Inflammatory macrophage (primary cell): ENCODE measurements at places on chromosomes 16 and 17.
A peak's percentile ranks its signal among the peaks of the same experiment; 100 is the strongest.

DNA sequence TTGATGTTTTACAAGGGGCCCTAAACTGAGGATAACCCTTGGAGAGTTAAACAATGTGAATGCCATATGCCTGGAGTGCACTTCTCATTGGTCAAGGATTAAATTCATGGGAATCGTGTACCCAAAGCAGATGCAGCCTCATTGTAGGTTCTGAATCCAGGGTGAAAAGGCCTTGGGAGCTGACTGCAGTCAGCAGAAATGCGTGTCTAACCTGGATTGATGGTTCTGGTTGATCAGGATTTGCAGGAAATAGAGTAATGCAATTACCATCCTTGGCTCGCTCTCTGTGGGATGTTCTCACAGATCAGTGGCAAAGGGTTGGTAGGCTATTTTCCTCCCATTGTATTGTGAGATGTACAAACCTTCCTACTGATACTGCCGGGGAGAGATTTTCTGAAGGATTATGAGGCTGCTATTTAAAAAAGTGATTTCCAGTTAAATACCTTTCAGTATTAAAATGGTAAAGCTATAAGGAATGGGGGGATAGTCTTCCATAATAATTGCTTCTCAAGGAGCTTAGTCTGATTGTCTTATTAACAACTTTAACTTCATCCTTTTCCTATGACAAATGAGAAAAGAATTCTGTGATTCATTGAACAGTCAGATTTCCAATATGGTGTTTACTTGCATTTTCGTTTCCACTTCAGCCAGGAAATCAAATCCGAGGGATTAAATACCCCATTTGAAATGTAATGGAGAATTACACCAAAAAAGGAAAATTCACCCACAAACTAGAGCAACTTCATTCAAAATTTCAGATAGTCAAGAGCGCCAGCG is 1028.1 kb upstream of the EEF2KMT start:
- DNase-seq, result no peak

DNA sequence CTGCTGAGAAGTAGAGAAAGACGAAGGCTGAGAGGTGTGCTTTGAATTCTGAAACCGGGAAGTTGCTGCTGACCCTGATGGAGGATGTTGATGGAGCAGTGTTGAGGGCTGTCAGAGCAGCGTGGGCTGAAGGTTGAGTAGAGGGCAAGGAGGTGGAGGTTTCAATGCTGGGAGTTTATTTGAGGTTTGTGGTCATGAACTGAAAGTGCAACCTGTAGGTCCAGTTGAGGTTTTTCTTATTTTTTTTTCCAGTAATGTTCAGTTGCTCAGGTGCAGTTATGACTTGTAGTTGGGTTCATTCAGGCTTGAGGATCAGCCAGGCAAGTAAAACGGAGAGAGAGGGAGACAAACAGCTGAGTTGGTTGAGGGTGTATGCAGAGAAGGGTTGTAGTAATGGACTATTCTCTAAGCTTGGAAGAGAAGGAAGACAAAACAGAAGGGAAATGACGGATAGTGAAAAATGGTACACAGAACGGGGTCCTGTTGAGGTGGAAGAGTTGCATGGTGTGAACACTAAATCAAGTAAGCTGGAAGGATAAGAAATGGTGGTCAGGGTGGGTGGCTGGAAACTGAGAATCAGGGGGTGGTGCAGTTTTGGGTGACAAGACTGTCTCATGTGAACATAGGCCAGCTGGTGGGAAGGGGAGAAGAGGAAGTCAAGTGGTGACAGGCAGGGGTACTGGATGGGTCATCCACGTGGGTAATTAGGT is 8.7 kb upstream of the UBE2G1 start:
- DNase-seq, result peak; percentile 47

DNA sequence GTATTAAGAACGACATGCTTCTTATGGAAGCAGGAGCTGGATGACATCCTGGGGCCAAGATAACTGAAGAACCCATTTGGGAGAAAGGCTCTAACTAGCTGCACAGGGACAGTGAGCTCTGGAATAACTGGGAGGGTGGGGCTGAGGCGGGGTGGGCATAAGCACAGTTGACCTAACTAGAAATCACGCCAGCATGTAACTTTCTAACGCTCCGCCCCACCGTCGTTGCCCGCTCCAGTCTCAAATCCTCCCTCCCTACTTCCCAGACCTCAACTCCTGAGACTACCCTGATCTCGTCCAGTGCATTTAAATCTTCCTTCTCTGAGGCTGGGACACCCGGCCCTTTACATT is 436 bp downstream of the PHB1 start:
- no peak for DNase-seq

GRCh38 chr16:79713609-79714309 is 113.2 kb upstream of the MAF start:
- DNase-seq, result no peak

GRCh38 chr17:17561408-17562145 is 29.9 kb downstream of the PEMT start:
- DNase-seq, result peak; percentile 59
